SK-MEL-5 (cell line): ENCODE measurements at places on chromosomes 12 and 14.
A peak's percentile ranks its signal among the peaks of the same experiment; 100 is the strongest.

GRCh38 chr14:65412032-65412846 lies at the start of gene FUT8:
Gene FUT8 (plus strand): TSS chr14:65412730. CDS start chr14:65561564, 148,834 bp downstream.
- peak; percentile 94 for DNase-seq

- DNase-seq, result peak; percentile 90
Measured at GRCh38 chr12:40107098-40107802, 1.4 kb upstream of the SLC2A13 start.

DNA sequence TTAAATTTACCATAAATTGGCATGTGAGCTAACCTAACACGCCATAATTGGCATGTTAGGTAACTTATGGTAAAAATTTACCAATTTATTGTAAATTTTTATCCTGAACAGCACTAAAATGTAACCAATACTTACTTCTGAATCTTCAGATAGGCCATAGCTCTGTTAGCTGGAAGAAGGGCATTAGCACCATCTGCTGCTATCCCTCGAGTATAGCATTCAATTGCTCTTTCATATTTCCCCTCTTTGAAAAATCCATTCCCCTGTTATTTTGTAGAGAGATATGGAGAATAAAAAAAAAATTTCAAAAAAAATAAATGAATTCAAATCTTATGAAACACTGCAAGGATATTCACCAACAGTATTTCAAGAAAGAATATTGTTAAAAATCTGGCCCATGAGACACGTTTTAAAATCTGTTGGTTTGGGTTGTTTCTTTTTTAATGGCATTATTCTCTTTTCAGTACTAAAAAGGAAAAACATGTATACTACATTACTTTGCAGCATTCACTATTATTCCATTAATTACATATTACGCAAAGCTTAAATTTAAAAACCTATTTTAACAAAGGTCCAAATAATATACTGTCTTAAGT lies 19.1 kb downstream of the RPAP3 start:
- peak; percentile 69 for DNase-seq

DNA sequence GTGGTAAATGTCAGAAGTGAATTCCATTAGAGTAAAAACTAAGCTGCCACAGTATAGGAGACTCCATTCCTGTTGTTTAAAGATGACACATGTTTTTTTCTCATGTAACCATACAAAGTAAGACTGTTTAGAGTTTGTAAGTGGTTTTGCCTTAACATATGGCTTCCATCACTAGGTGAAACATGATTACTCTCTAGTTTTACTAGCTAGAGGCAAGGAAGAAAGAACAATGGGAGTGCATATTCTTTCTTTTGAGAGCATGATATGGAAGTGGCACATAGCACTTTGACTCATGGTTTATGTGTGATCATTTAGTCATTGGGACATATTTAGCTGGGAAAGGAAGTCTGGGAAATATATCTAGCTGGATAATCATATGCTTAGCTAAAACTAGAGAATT lies 7.7 kb downstream of the ATF7IP start:
- DNase-seq, result peak; percentile 58

DNA sequence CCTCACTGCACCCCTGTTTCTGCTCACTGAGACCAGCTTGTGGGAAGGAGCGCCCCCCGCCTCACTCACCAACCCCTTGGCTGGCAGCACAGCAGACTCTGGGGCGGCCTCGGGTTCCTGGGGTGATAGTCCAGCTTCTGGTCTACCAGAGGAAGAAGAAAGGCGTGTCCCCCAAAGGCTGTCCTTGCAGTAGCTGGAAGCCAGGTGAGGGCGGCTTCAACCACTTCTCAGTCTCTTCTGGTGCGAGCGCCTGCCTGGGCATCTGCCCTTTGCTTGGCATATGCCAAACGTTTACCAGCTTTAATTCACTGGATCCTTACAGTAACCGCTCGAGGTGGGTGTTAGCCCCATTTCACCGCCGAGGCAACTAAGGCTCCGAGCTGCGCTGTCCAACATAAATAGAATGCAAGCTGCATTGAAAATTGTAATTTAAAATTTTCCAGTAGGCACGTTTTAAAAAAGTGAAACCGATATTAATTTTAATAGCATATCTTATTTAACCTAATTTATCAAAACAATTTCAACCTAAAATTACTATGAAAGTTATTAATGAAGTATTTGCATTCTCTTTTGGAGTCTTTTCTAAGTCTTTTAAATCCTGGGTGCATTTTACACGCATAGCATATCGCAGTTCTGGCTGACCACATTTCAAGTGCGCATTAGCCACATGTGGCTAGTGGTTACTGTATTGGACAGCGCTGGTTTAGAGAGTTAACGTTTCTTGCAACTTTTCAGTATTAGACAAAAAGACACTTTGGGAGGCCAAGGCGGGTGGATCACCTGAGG lies 872 bp downstream of the FAM177A1 start:
- DNase-seq, result peak; percentile 32

DNA sequence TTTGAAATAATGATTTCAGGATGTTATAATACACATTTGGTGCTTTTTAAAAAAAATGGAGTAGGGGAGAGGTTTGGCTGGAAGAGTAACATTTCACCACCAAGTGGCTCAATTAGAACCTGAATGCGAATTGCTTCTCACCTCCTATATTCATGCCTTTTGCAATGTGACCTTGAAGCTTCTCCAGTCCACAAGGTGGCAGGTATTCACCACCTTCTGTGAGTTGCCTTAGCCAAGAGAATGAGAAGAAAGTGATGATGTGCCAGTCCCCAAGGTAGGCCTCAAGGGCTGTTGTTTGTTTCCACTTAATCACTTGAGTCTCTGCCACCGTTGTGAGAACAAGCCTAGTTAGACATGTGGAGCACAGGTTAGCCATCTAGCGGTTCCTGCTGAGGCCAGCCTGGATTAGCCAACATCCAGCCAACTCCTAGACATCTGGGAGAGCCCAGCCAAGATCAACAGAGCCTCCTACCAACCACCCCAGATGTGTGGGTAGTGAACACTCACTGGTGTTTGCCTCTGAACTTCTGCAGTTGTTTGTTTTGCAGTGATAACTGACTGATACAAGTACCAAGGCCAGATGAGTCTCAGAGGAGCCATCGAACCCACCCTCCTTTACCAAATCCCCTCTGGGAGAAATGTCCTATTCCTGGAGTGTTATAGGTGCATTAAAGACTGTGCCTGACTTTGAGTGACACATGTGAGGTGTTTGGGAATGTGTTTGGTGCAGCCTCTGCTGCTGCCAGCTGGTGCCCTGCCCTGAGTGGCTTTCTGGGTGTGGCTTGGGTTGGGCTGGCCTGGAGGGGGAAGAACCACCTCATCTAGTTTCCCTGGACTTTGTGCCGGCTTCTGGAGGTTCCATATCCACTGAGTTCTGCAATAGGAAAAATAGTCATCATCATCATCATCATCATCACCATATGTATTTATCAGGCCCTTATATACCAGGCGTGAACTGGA lies 132.5 kb upstream of the RFLNA start:
- no peak for DNase-seq

DNA sequence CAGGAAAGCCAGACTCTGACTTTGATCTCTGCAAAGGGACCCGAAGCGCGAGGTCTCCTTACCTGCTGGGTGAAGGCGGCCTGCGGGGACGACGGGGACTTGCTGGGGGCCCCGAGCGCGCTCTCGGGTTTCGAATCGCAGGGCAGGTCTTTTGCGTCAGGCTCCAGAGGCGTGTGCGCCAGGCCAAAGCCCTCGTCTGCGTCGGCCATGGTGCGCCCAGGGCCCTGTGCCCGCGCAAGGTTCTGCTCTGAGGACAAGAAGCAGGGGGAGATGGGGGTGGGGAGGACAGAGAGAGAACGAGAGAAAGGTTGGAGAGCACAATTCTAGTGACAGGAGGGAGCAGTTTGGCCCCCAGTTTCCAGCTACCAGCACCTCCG lies 2.3 kb downstream of the TBX5 start:
- DNase-seq, result no peak

GRCh38 chr14:68945585-68946488 lies 33.3 kb downstream of the ACTN1 start:
- DNase-seq, result no peak

- DNase-seq, result no peak
Measured at GRCh38 chr12:52703424-52703823, at the start of gene KRT77. Gene KRT77 (minus strand): TSS chr12:52703524. CDS start chr12:52703434, 90 bp downstream.

DNA sequence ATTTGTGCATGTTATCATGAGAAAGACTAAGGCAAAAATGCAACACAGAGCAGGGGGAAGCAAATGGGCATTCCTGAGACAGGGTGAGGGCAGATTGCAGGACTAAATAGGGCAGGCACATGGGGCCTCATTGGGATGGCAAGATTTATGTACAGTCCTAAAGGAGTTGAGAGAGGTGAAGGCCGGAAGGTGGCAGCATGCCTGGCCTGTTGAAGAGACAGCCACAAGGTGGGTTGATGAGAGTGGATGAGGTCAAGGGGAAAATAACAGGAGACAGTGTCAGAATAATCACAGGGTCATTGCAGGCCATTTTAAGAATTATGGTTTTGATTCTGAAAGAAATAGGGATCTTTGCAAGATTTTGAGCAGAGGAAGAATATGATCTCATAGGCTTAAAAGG lies 21.0 kb downstream of the PAH start:
- DNase-seq, result peak; percentile 64

DNA sequence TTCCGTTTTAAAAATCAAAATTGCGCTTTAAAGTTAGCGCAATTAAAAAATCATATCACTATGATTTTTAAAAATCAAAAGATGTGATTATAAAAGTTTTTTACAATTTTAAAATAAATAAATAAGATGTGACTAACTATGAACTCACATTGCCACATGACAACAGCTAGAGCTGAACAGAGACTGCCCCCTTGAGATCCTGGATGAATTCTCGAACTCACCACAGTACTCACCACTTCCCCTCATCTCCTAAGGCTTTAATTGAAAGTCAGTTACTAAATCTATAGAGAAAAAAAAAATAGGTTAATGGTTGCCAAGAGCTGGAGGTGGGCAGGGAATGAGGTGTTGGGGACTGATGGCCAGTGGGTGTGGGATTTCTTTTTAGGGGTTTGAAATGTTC lies 384.2 kb downstream of the ZFP36L1 start:
- peak; percentile 54 for DNase-seq

GRCh38 chr12:53098354-53098981 lies 1.0 kb downstream of the IGFBP6 start:
- no peak for DNase-seq

DNA sequence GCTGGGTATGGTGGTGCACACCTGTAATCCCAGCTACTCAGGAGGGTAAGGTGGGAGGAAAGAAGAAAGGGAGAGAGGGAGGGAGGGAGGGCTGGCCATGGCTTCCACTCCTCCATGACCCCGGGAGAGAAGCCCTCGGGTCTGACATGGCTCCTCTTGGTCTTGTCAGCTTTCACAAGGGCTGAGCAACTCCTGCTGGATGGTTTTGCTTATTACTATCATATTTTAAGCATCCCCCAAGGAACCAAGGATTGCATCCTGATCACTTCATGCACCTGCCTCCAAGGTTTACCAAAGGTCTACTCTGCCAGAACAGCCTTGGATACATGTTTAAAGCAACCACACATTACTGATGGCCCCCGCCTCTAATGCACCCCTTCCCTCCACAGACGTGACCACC lies 28.0 kb upstream of the NCOR2 start:
- peak; percentile 7 for DNase-seq

- DNase-seq, result no peak
Measured at GRCh38 chr14:21668377-21668776, 5.2 kb downstream of the OR4E1 start.

- no peak for DNase-seq
Measured at GRCh38 chr12:132848521-132848920, 19.9 kb upstream of the GOLGA3 start.

DNA sequence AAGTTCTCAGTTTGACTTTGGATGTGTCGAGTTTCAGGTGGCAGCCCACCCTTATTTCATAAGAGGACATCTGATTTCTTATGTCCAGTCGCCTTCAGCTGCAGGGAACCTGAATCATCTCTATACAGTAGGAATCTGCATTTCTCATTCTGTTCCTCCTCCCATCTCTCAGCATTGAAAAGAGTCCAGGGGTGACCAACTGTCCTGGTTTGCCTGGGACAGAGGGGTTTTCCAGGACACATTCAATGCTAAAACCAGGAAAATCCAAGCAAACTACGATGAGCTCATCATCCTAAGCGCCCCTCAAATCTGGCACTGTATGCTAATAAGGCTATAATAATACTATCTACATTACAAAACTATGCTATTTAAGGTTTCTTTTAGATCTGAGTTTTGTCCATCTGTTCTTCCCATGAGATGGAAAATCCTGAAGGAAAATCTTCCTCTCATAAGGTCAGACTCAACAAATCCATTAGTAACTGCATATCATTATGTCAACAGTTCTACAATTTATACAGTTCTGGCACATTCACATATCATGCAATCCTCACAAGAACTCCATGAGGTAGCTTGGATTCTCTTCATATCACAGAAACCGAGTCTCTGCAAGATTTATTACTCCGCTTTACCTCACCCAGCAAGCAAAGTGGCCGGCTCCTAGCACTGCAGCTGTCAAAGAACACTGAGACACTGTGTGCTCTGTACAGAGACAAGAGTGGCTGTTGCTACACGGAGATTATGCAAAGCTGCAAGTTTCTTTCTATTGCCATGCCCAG lies 15.6 kb upstream of the CALM1 start:
- peak; percentile 43 for DNase-seq

GRCh38 chr12:54005853-54006558 lies 2.8 kb upstream of the HOXC8 start:
- peak; percentile 91 for DNase-seq

DNA sequence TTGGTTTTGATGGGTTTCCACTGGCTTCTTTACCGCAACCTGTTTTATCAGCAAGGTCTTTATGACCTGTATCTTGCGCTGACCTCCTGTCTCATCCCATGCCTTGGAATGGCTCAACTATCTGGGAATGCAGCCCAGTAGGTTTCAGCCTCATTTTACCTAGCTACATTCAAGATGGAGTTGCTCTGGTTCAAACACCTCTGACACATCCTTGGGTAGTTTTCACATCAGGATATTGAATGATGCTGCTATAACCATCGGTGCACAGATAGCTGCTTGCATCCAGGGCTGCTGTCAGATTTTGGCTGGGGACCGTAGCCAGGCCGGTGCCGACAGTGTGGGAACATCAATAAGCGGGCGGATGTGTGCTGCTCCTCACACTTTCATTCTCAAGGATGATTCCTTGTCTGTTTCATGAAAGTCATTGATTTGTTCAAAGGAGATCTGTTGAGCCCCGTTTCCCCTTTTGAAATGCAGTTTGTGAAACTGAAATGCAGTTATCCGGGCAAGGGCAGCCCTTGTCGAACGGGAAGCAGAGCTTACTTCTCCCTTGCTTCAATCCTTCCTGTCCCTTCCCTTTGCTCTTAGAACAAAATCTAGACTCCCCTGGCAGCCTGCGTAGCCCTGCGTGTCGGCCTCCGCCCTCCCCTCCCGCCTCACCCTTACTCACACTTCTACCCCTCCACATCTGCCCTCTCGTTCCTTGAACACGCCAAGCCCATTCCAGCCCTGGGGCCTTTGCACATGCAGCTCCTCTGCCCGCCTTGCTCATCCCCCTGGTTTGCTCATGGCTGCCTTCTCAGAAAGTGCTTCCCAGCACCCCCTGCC lies 49.2 kb upstream of the NCOR2 start:
- DNase-seq, result no peak

DNA sequence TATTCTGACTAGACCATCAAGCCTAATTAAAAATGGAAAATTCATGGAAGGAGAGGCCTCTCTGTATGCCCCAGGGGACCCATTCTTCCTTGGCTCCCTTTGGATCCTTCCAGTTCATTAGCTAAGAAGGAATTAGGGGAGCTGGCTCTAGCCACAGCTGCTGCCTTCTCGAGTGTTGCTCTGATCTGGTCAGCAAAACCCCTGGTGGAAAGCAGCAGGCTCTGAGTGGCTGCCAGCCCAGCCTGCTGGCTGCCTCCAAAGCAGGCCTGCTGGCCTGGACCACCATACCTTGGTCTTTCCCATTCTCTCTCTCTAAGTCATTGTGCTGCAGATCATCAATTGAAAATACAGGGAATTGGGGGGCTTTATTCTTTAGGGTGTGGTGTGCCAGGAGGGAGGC lies 29.0 kb upstream of the AKAP6 start:
- no peak for DNase-seq
